HCT116 (cell line): ENCODE measurements at places on chromosomes 4 and X. TPM values are rescaled to one million over a fixed set of nuclear protein-coding genes. Genes with fewer than 3 reads are reported as not detected.

UVSSA gene
- 30.5 TPM for total RNA-seq

GAGE13 gene
- not detected for total RNA-seq

MAGEB10 gene
- not detected for total RNA-seq

GYPB gene
- total RNA-seq, result not detected

CLDN2 gene
- total RNA-seq, result 0.10 TPM

XG gene
- total RNA-seq, result not detected

MXRA5 gene
- total RNA-seq, result 0.02 TPM

MTTP gene
- total RNA-seq, result 0.20 TPM

HSFX4 gene
- not detected for total RNA-seq

SERTM2 gene
- total RNA-seq, result not detected

VEGFC gene
- not detected for total RNA-seq

NDNF gene
- total RNA-seq, result 0.22 TPM

UBE2A gene
- 44.9 TPM for total RNA-seq

- DNase-seq, result no peak
Observed at GRCh38 chr4:14237911-14238310, 610.4 kb upstream of the BOD1L1 start.

GRCh38 chrX:1465286-1466231 lies 12.8 kb upstream of the ASMTL start:
- no peak for DNase-seq

DNA sequence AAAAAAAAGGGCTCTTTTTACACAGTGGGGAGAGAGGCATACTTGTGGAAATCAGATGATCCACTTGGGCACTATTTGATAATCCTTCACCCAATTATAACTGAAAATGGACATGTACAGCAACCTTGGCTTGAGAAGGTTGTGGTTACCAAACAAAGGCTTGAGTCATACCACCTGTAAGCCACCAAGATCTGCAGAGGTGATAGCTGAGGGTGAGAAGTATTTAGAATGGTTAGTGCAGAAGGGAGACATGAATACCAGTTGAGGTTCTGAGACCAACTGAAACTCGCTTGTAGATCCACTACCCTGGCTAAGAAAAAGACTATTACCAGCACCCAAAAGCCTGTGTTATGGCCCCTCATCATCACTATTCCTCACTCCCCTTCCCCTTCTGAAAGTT lies 614.0 kb downstream of the STIM2 start:
- DNase-seq, result no peak

DNA sequence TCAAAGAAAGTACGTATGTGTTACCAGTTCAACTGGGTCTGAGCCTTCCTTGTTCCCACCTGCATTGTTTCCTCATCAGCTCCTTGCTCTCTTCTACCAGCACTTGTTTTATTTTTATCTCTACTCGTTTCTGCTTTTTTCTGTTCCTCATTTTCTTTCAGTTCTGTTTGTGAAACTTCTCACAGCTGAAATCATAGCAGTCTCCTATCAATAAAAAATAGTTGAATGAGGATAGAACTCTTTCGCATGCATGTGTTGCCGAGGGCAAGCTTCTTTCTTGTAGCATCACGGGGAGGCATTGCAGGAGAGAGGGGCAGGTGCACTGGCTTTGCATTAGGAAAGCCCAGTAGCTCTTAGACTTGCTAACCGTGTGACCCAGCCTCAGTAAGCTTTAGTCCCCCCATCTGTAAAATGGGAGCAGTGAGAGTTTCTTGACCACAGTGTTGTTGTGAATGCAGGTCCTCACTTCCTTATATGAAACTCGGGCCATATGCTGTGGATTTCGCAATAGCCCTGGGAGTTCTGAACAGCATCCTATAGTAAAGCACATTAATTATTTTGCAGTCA lies 24.7 kb downstream of the OFD1 start:
- no peak for DNase-seq

GRCh38 chr4:10011277-10011676 lies 10.0 kb downstream of the SLC2A9 start:
- DNase-seq, result no peak

DNA sequence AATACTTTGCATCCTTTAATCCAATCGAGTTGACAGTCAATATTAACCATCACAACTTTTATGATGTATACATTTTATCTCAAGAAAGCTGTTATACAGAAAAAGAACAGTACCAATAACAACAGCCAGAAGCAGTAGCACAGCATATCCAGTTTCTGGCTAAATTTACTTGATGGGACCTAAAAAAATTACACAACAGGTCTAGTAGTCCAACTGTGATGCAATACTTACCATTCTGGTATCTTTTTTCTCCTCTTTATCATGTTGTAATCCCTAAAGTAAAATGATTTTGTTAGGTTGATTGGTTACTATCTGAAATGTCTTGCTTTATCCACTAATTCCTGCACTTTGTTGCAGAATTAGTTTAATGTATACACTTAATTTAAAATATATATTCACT lies 1150.6 kb downstream of the FAT4 start:
- DNase-seq, result no peak

DNA sequence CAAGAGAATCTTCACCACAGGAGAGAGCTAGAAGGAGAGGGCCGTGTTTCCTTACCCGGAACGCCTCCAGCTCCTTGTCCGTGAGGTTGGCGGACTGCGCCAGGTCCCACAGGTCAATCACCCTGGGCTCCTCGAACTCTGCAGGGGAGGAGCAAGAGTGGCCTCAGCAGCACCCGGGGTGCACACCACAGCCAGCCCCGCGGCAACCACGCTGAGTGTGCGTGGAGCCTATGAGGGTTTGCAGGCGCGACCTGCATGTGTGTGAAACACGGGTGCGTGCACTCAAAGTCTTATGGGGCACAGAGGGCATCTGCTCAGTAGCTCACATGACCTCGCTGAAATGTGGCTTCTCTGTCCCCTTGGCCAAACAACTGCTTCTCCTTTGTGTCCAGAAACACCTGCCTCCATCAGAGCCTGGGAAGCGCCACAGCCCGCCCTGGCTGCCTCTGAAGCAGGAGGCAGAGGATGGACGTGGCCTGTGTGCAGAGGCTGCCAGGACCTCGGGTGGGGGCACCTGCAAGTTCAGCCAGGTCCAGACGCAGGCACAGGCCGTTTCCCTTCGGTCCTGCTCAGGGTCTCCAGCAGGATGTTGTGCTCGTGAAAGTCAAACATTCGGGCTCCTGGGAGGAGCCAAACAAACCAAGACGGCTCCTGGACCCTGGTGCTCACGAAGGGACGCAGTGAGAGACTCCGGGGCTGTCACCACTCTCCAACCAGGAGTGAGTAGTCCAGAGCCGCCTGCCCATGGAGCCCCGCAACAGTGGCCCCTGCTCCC lies 16.0 kb downstream of the LRPAP1 start:
- no peak for DNase-seq

DNA sequence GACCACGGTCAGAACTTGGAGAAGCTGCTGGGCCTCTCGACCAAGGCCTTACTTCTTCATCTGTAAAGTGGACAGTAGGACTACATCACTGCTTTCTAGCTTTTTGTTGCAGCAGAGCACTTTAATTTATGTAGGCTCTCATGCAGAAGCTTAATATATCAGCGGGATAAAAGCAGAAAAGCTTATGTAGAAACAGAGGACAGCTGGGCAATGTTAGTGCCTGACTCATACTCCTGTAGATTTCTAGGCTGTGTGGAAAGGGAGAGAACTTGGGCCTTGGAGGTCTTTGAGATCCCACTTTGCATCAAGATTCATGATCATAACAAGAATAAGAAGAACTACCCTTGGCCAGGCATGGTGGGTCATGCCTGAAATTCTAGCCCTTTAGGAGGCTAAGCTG lies 91.2 kb downstream of the ARHGAP10 start:
- DNase-seq, result no peak

GRCh38 chr4:97984545-97985131 lies 158.6 kb downstream of the STPG2 start:
- peak; percentile 6 for DNase-seq

DNA sequence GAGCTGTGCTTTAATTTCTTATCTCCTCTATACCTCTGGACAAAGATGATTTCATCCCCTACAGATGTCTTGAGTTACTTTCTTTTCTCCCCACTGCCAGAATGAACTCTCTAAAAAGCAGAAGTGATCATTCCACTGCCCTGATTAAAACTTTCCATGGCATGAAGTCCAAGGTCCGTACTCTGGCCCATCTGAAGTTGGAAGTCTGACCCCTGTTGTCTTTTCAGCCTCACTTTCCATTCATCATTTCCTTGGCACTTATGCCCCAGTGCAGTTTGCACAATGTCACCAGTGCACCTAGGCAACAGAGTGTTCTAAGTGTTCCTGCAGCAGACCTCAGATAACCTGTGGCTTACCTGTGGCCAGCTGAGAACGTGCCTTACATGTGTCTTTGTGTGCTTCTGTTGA lies 242.4 kb downstream of the FRAS1 start:
- no peak for DNase-seq

GRCh38 chr4:33188733-33189132 lies 2468.6 kb downstream of the PCDH7 start:
- no peak for DNase-seq

DNA sequence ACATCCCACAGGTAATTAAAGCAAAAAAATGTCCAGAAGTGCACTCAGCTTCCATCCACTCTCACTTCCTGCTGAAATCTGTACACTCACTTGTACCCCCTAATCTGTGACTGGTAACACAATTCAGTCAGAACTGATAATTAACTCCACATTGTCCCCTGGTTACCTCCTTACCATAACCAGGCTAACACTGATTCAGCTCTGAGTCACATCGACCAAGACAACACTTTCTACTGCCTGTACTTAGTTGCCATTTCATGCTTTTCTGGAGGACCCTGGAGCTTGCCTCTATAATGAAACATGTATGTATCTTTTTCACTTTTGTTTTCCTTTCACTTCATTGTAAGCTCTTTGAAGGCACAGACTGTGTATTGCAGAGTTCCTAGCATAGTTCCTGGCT lies 130.9 kb upstream of the GABRG1 start:
- DNase-seq, result no peak

- peak; percentile 59 for DNase-seq
Observed at GRCh38 chr4:76067652-76068286, 6.7 kb upstream of the ART3 start.

DNA sequence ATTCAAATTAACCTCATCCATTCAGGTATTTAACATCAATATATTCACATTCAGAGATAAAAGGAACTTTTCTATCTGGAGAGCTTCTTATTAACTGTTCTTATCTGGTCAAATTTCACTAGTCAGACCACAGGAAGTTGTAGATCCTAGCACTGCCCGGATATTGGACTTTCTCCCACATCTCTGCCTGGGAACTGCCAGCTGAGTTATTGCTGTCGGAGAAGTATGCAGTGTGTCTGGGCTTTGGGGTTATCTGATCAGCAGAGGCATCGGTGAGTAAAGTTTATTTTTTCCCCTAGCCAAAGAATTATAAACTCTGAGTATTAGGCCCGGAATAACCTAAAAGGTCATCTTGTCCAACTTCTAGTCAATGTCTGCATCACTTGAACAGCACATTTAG lies 45.1 kb downstream of the OR13H1 start:
- no peak for DNase-seq

DNA sequence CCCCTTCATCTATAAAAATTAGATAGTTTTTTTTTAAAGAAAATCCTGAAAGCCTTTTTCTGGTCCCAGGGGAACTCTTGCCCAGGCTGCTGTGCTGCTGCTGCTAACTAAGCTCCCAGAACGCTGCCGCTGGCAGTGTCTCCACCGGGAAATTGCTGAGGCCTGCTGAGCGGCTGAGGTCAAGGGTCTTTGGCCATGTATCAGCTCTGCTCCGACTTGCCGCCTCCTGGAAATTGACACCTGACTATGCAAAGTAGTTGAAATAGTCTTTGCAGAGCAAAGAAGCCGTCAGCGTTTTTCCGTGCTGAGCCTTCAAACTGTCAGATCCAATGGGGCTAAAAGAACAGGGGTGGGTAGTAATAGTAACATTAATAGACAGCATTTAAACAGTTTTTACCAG lies 839 bp downstream of the QDPR start:
- DNase-seq, result no peak
